ELF-1 (cell line): ENCODE measurements at places on chromosomes 2 and 18.

- DNase-seq, result no peak
Measured at GRCh38 chr2:27251766-27252165, 11.1 kb downstream of the SLC30A3 start.

- no peak for DNase-seq
Measured at GRCh38 chr2:86416146-86416545, 25.0 kb upstream of the KDM3A start.

- DNase-seq, result peak; percentile 76
Measured at GRCh38 chr18:11310476-11311086, 161.2 kb upstream of the PIEZO2 start.

GRCh38 chr2:120468136-120468535 lies 122.2 kb downstream of the INHBB start:
- no peak for DNase-seq
